ENCODE measurements at places on chromosomes 5 and 9. TPM values are rescaled to one million over a fixed set of nuclear protein-coding genes. Genes with fewer than 3 reads are reported as not detected.

GRCh38 chr5:56072863-56073766 is 78.4 kb upstream of the IL6ST start:
- DNase-seq, result no peak

Gene NFIB
- not detected for total RNA-seq

Gene PCDHGA9
- not detected for total RNA-seq

Gene TMC1
- not detected for total RNA-seq

Gene PTPN3
- total RNA-seq, result 0.32 TPM

Gene CARD9
- total RNA-seq, result 1.1 TPM

GRCh38 chr5:72252574-72253155 is 67.4 kb downstream of the MRPS27 start:
- DNase-seq, result no peak

DNA sequence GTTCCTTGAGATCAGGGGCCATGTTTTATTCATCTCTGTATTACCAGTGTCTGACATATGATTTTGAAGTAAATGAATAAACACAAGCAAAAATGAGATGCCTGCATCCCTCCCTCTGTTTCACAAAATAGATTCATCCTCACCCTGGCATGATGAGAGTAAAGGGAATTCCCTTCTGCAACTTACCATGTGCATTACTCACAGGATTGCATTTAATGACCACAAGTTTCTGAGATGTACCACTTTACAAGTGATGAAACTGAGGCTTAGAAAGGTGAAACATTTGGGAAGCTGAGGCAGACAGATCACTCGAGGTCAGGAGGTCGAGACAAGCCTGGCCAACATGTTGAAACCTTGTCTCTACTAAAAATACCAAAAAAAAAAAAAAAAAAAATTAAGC is 74.2 kb upstream of the TNFSF8 start:
- DNase-seq, result peak; percentile 40

GRCh38 chr9:78615372-78615771 is 318.4 kb downstream of the PSAT1 start:
- DNase-seq, result no peak

DNA sequence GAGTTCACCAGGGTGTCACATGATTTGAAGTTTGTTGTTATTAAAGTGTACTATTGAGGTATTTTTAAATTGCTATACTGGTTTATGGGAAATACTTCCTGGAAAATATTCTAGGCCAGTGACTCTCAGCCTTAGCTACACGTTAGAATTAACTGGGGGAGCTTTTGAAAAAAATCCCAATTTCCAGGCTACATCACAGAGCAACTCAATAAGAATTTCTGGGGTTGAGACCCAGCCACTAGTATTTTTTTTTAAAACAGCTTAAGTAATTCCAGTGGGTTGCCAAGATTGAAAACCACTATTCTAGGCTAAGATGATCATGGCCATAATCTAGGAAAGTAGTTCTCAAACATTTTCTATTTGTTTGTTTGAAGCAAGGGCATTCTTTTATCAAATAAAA is 142.9 kb upstream of the GRIA1 start:
- DNase-seq, result no peak

DNA sequence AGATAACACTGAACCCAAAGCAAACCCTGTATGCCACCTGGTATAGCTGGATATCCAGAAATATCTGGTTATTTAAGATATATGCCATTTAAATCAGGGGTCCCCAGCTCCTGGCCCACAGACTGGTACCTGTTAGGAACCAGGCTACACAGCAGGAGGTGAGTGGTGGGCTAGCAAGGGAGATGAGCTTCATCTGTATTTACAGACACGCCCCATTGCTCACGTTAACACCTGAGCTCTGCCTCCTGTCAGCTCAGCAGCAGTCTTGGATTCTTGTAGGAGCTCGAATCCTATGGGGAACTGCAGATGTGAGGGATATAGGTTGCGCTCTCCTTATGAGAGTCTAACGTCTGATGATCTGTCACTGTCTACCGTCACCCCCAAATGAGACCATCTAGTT is 646.6 kb downstream of the TLE4 start:
- DNase-seq, result no peak
